Aortic smooth muscle cell (primary cell): ENCODE measurements at places on chromosomes 2 and 18. TPM values are rescaled to one million over a fixed set of nuclear protein-coding genes. Genes with fewer than 3 reads are reported as not detected.

VSNL1 gene
- total RNA-seq = 0.06 and 0.13 TPM in 2 replicates

BOLL gene
- not detected in 2 replicates for total RNA-seq

EGR4 gene
- not detected in 2 replicates for total RNA-seq

ACTR1B gene
- 55.6 and 58.3 TPM in 2 replicates for total RNA-seq

SLC14A1 gene
- 443 and 540 TPM in 2 replicates for total RNA-seq

DPP10 gene
- total RNA-seq = not detected in 2 replicates

MALT1 gene
- total RNA-seq = 8.1 and 9.2 TPM in 2 replicates

SIX3 gene
- not detected in 2 replicates for total RNA-seq

TFCP2L1 gene
- 0.26 and 0.31 TPM in 2 replicates for total RNA-seq
